ENCODE measurements at places on chromosomes 12 and 14. TPM values are rescaled to one million over a fixed set of nuclear protein-coding genes. Genes with fewer than 3 reads are reported as not detected.

DNA sequence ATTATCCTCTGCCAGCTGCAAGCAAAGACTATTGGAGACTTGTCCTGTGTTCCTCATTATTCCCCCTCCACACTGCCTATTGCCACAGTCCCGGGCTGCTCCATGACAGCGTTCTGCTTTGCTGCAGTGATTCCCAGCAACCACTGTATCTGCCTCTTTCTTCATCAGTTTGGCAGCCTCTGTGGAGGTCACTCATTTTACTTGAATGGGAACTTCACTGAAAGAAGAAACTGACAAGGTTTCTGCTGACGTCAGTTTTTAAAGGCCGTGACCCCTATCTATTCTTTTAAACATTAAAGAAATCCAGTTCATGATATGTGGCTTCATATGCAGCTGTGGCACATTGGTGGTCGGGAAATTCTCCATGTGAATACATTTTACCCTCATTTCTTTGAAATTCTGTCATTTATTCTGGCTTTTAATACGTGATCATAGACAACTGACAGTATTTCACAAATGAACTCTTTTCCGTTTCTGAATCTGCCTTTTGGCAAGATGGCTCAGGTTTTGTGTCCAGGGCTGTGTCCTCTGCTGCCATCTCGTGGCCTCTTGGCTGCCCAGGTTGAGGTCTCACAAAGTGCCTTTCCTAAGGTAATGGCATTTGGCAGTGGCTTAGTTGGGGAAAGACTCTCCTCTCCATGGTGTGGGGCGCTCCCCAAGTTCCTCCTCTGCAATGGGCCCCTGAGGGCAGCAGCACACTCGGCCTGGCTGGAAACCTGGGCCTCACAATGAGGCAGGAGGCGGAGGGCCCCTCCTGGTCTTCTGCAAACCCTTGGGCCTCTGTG lies 5.8 kb downstream of the TMEM253 start:
- no peaks in the 10 kb centered on the region for H3K36me3 ChIP-seq
- no peak overlapping the region for H3K27ac ChIP-seq
- H3K4me3 ChIP-seq = no peak overlapping the region

DNA sequence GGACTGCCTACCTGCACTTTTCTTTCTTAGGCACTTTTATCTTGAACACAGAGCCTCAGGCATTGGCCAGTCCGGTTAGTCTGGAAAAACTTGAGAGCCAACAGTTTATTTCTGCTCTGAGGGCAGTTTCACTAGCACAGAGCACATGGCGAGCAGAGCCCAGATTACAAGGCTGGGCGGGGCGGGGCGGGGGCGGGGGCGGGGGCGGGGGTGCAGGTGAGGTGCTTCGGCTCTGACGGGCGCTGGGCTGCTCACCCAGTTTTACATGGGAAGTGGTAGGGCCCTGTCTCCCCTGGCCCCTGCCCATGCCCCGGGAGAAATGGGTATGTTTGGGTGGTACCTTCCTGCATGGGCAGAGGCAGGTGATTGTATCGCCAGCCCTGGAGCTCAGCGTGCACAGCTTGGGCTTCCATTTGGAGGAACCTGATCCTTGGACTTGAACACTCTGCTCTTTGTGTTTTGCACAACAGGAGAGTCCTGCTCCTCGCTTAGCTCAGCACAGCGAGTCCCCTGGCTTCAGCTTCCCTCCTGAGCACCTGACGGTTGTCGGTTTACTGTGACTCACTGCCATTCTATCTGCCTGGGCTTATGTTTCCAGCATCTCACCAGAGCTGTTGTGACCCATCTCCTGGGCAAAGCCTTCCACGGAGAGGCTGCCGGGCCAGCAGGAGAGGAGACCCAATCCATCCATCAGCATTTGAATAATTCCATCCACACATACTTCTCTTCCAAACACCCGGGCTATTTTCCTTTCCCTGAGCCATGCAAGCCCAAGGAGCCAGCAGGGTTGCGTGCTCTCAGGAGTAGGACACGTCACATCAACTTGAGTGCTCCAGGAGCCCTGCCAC lies 108.5 kb downstream of the ARF6 start:
- peaks cover 23% of the 10 kb centered on the region for H3K4me1 ChIP-seq
- H3K4me3 ChIP-seq = no peak overlapping the region
- H3K27ac ChIP-seq = no peak overlapping the region
- peak; percentile 61 for DNase-seq

- no peak overlapping the region for H3K4me3 ChIP-seq
- no peaks in the 10 kb centered on the region for H3K36me3 ChIP-seq
- no peak overlapping the region for H3K27ac ChIP-seq
- DNase-seq = no peak
- no peaks in the 10 kb centered on the region for H3K27me3 ChIP-seq
Observed at GRCh38 chr12:19065871-19066270, 63.7 kb upstream of the PLEKHA5 start.

DNA sequence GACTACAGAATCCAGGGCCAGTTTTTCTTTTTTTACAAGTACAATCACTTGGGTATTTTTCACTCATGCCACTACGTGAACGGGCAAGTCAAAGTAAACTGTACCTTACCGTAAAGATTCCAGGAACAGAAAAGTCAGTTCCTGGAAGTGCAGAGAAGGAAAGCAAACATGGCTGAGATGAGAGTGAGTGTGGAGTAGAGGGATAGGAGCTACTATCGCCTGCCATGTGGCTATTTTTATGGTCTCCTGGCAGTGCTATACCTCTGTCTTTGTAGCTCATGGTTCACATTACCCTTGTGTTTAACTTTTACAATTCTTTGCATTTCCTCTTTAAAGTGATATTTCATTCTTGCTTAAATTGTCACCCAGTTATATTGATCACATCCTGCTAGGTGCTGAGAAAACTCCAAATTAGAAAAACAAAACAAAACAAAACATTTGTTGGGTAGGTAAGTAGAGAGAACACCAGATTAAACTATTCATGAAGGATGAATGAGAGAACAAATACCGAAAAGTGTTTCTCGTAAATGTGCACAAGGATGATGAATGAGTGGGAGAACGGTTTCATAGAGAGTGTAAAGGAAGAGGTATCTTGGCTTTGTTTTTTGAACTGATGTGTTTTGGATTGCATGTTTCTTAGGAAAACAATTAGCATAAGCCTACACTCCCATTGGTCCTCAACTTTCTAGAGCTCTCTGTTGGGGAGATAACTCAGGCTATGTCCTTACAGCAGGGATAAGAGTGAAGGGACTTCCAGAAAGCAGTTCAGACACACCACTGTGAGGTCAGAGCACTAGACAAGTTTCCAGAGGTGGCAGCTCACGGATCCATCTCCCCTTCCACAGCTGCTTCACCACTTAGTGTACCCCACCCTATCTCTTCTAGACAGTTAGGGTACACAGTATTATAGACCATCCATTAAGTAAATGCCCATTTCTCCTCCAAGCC lies 163.7 kb downstream of the IPO8 start:
- H3K36me3 ChIP-seq = no peaks in the 10 kb centered on the region
- no peak overlapping the region for H3K4me3 ChIP-seq
- no peak for DNase-seq
- H3K4me1 ChIP-seq = no peaks in the 10 kb centered on the region
- no peak overlapping the region for H3K27ac ChIP-seq

- H3K4me3 ChIP-seq = no peak overlapping the region
- no peaks in the 10 kb centered on the region for H3K36me3 ChIP-seq
- H3K4me1 ChIP-seq = no peaks in the 10 kb centered on the region
- no peak overlapping the region for H3K27ac ChIP-seq
- no peak for DNase-seq
Observed at GRCh38 chr12:87413784-87414183, 615.4 kb downstream of the C12orf50 start.

Gene STYX
- total RNA-seq = 26.6 TPM

Gene LRFN5
- total RNA-seq = 5.4 TPM

Gene SYNE3
- not detected for total RNA-seq

All from H1 (cell line).